ENCODE measurements at places on chromosomes 12 and 14. TPM values are rescaled to one million over a fixed set of nuclear protein-coding genes. Genes with fewer than 3 reads are reported as not detected.

GRCh38 chr14:23323838-23324454 is 2.7 kb downstream of the PABPN1 start:
- no peak for DNase-seq

KCNK13 gene
- polyA plus RNA-seq: not detected

DNA sequence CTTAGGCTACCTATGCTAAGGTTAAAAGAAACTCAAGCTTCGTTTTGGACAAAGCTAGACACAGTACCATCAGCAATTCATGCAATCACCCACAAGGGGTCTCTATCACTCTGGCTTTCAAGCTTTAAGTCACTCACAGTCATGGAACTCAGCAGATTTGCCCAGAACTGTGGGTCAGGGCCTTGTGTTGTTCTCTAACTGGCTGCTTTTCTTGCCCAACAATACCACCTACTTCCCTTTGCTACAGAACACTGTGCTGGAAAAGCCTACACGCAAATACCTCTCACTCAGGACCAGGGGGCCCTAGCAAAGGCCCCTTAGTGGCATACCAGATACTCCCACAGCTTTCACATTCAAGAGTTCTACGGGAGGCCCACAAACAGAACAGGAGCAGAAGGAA is 9.1 kb downstream of the NEMP1 start:
- DNase-seq: peak; percentile 87

DNA sequence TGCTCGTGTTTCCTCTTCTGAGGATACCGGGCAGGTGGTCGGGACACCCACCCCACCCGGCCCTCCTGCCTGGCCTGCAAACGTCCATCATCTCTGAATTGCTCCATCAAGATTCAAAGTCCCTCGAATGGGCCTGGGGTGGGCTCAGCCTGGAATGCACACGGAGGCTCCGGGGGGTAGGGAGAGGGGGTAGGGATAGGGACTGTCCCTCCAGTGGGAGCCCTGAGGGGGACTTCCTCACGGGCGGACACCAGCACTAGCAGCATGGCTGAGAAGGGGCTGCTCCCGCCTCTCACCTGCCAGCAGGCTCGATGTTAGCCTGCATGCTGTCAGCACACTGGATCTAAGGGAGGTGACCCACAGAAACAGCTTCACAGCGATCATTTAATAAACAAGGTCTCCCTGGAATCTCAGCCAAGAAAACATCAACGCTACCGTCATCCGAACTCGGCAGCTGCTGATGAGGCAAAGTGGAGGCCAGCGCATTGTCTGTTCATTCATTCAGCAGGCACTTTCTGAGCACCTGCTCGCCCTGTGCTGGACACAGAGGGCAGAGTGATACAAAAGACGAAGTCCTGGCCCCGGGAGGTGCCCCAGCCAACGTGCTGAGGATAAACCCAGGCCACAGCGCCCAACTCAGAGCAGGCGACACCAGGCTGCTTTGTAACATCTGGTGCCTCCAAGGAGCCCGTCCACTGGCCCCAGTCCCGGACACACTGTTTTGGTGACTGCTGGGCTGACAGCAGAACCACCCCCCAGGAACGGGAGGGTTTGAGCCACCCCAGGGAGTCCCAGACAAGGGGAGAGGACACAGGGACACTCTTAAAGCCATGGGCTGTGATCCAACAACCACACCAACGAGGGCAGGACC is 6.3 kb downstream of the TMEM179 start:
- no peak for DNase-seq

DNA sequence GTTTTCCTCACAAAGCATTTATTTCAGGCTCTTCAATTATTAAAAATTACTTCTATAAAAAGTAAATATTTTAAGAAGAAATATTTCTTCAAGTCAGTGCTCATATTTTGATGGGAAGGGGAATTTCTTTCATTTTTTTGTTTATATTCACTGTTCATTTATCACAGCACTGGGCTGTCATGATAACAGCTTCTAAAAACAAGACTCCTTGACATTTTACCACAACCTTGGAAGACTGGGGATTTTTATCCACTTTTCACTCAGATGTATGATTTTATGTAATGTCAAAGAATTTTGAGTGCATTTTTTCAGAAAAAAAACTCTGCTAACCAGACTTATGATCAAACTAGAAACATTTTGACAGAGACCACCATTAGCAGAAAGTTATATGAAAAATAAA is 149.7 kb downstream of the PHLDA1 start:
- peak; percentile 43 for DNase-seq

SYNE3 gene
- 3.1 TPM for polyA plus RNA-seq

LHX5 gene
- not detected for polyA plus RNA-seq

PTGDR gene
- not detected for polyA plus RNA-seq

- DNase-seq: peak; percentile 64
Measured at GRCh38 chr12:123237646-123238329, 4.6 kb downstream of the MTRFR start.

TMTC2 gene
- polyA plus RNA-seq: 0.56 TPM

GRCh38 chr14:100419856-100420255 is 96.7 kb downstream of the SLC25A47 start:
- DNase-seq: no peak

GRCh38 chr14:103056322-103057027 is 874 bp downstream of the CDC42BPB start:
- DNase-seq: peak; percentile 55

DNA sequence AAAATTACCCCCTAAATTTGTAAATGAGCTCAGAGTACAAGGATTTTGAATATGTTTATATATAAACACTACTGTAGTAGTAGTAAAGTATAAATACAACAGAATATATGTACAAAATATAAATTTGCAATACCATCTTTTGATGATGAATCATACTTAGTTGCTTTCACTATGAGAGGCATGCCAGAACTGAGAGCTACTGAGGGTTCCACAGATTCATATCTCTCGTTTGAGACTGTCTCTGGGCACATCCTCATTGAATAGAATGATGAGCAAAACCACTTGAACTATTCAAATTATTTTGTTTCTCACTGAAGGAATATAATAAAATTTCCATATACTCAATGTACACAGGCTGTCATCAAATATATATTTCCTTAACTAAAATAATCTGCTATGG is 417.6 kb downstream of the NAV3 start:
- no peak for DNase-seq

GRCh38 chr12:89208661-89209096 is 143.6 kb downstream of the DUSP6 start:
- DNase-seq: peak; percentile 29

BCL11B gene
- polyA plus RNA-seq: not detected

CLEC6A gene
- not detected for polyA plus RNA-seq

GDF3 gene
- not detected for polyA plus RNA-seq

PLA2G1B gene
- polyA plus RNA-seq: not detected

- DNase-seq: peak; percentile 85
Measured at GRCh38 chr14:50928002-50928635, 16.2 kb downstream of the PYGL start.

DNA sequence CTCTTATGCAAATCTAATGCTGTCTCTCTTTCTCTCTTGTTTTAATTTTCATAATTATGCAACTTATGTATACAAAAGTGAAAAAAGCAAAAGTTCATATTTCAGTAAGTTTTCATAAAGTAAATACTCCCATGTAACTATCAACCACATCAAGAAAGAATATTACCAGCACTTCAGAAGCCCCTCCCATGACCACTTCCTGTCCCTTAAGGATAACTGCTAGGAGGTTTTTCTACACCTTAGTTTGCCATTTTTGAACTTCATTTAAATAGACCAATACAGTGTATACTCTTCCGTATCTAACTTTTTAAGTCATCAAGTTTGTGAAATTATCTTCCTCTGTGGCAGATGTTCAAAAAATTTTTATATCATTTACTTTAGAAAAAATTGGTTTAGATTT is 547 bp upstream of the OR4K15 start:
- DNase-seq: no peak
